Cortex of kidney (tissue), 1 donor: ENCODE measurements at places on chromosomes 7 and 10.

- no peak for DNase-seq
Measured at GRCh38 chr7:125254566-125254965, 324.9 kb upstream of the POT1 start.

GRCh38 chr7:29780346-29780745 lies 26.0 kb upstream of the WIPF3 start:
- DNase-seq, result no peak

GRCh38 chr7:40221836-40222235 lies 87.0 kb downstream of the SUGCT start:
- DNase-seq, result no peak

DNA sequence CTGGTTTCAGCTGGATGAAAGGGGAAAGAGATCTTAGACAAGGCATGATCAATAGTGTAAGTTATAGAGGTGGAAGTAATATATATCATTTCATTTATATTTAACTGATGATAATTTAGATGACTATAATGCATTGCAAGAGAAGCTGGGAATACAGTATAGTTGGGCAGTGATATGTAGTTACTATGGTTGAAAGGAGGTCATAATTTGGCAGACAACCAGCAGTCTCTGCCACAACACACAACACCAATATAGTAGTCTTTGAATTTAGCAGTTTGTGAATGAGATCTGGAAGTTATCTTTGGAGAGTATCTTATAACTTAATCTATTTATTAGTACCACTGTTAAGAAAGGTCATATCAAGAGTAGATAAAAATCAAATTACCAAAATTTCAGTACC lies 39.9 kb downstream of the TAX1BP1 start:
- DNase-seq, result no peak

GRCh38 chr10:3258394-3258793 lies 85.8 kb upstream of the PITRM1 start:
- DNase-seq, result no peak

DNA sequence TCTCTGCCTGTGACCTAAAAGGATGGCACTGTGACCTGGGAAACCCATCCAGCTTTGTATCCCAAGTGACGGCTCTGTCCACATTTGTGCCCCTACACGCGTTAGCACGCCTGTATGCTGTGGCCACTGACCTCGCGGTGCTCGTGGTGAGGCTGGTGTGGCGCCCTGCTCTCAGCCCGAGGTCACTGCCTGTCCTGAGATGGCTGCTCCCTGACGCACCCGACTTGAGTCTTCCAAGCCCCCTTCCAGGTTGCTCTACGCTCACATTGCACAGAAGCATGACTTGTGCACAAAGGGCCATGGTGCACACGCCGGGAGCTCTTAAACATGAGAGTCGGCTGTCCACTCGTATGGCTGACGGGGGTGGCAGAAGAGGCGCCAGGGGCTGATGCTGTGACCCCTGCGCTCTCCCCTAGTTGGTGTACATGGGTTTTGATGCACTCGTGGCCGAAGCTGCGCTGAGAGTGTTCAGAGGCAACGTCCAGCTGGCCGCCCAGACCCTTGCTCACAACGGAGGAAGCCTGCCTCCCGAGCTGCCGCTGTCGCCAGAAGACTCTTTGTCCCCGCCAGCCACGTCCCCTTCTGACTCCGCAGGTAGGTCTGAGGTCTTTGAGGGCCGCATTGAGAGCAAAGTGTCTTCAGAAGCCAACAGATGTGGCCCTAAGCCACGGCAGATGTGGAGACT lies 33.5 kb downstream of the WDR86 start:
- no peak for DNase-seq

GRCh38 chr7:63521-64021 lies 128.8 kb upstream of the FAM20C start:
- no peak for DNase-seq

GRCh38 chr7:139127648-139128047 lies 18.1 kb upstream of the ZC3HAV1 start:
- DNase-seq, result no peak

DNA sequence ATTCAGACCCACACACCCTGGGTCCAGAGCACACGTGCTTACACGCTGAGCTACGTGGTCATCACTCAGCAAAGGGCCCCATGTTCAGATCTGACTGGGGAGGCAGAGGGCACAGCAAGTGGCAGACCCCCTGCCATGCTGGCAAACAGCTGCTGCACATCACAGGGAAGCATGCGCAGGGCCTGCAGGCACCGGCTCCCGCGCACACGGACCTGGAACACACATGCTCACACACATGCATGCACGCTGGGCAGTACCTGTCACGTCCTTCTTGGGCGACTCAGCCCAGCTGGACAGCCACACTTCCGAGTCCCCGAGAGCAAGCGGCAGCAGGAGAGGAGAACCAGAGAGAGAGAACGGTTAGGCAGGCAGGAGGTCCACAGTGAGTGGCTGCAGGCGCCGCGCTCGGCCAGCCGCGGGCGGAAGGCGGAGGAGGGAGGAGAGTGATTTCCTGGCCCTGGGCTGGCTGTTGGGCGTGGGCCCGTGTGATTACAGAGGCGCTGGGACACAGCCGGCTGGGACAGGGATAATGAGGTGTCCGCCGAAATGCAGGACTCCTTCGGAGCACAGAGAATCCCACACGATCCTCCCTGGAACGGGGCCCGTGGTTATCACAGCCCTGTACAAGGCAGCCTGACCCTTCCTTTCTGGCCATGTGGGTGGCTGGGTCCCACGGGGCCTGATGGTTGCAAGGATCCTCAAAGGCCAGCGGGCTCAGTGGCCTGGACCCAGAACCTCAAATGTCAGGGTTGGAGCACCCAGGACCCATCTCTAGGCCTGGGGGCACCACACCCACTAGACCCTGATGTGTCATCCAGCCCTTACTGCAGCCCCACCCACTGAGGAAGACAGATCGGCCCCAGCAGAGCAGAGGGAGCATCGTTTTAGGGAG lies 175.1 kb downstream of the NEURL1 start:
- DNase-seq, result no peak

DNA sequence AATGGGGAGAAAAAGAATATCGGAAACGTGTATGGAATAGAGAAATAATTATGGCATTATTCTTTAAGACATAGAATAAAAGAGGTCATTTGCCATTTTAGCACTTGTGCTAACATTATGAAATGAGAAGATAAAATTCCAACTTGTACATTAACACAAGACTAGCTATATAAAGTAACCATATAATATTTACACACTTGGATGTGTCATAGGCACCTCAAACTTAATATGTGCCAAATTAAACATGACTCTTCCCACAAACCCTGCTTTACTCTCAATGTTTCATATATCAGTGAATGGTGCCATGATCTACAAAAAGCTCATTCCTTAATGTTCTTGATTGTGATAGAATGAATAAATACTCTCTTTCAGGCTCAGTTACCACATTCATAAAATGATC lies 4.1 kb upstream of the MINDY3 start:
- no peak for DNase-seq

DNA sequence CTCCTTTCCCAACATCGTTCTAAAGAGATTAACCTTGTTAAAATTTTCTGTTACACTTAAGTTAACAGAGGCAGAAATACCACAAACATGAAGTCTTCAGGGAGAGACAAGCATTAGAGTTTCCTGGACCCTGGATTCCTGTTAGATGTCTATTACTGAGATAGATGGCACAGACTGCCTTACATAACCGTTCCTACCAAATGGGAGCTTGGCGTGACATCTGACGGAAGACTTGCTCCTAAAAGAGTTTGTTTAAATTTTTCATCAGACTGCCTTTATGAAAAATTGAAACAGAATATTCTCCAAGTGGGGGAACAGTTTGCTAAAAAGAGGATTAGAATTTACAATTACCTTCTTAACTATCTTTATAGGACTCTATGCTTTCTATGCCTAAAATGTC lies 22.7 kb downstream of the ANK3 start:
- no peak for DNase-seq

DNA sequence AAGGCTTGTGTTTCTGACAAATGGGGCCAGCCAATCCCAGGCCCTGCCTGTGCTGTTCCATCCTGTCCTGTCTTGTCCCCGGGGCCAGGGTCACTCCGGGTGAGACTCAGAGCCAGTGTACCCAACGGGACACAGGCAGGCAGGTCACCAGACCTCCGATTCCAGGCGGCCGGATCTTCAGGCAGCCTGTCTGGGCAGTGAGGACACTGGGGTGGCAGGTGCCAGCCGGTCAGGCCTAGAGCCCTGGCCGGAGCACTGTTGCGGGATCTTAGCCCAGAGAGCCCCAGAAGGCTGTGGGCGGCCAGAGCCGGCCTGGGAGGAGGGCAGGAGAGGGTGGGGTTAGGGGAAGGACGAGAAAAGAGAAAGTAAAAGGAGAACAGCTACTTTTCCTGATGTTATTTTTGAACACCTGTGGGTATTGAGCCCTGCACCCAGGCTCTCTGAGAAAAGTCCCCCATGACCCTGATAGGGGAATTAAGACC lies 134.3 kb upstream of the TNRC18 start:
- DNase-seq, result no peak

DNA sequence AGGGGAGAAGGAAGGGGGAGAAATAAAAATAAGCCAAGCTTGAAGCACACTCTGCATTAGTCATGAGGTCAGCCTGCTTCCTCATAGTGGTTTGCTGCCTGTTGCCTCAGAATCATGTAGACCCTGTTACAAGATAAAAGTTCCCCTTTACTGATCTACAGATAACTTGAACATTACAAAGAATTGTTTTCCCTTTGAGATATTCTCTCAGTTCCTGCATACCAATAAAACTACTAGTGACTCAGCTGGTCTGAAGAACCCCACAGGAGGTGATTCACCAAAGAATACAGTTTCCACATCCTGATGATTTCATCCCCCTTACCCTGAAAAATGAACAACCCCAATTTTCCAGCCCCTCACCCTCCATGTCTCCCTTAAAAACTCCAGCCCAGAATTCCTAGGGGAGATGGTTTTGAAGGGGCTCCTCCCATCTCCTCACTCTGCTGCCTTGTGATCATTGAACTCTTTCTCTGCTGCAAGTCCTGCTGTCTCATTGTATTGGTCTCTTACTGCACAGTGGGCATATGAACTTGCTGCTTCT lies 31.5 kb upstream of the NRP1 start:
- DNase-seq, result no peak

- no peak for DNase-seq
Measured at GRCh38 chr7:31991846-31992245, 78.4 kb downstream of the PDE1C start.

GRCh38 chr10:78354101-78354500 lies 320.4 kb downstream of the RPS24 start:
- DNase-seq, result no peak

DNA sequence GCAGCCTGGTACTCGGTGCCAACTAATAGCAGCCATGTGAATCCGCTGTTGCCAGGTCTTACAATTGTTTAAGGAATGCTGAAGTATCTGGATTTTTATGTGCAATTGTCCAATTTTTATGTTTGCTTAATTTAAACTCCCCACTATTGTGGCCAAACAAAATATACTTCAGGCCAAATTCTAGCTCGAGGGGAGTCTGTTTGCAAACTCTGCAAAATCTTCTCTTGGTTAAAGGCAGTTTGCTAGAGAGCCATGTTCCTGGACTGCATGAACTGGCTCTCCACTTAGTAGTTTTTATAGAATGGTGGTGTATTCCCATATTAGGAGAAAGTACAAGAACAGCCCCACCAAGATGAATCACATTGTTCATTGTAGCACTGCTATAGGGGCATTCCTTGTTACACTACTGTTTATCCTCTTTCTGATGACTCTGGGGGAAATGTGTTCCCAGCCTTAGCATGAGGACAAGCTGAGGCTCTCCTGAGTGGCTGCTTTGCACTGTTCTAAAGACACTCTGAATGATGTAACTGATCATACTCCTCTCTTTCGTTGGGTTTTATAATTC lies 178.0 kb upstream of the GLI3 start:
- DNase-seq, result no peak

GRCh38 chr10:50527442-50528043 lies 96.2 kb downstream of the SGMS1 start:
- no peak for DNase-seq

DNA sequence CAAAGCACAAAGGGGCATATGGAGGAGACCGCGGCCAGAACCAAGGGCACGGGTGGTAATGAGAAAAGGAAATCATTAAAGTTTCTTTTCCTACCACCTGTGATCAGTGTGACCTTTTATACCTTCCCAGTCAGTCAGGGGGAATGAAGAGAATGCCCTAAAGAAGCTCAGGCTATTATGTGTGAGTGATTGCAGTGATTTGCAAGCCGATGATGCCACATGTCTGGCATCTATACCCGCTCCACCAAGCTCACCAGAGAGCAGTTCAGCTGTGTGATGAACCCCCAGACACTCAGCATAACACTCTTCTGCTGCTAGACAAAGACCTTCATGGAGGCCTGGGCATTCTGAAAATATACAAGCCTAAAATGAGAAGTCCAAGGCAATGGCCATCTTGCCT lies 106.2 kb upstream of the AGK start:
- no peak for DNase-seq

GRCh38 chr10:8047452-8048280 lies 6.8 kb upstream of the GATA3 start:
- DNase-seq, result no peak

DNA sequence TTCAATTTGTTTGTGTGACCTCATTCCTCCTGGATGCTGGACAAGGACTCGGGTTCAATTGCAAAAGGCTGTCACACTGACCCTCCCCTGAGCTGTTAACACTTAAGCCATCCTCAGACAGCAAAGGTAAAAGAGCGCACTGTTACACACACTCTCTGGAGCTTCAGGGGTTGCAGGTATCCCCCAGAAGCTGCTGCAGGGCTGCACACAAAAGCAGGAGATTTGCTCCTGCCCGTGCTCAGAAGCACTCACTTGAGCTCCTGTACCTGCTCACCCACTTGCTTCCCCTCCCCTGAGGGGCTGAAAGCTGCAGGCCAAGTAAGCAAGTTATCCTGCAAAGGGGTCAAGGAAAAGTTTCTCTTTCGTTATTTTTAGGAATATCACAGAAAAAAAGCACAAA lies 886.2 kb upstream of the ZWINT start:
- DNase-seq, result no peak

DNA sequence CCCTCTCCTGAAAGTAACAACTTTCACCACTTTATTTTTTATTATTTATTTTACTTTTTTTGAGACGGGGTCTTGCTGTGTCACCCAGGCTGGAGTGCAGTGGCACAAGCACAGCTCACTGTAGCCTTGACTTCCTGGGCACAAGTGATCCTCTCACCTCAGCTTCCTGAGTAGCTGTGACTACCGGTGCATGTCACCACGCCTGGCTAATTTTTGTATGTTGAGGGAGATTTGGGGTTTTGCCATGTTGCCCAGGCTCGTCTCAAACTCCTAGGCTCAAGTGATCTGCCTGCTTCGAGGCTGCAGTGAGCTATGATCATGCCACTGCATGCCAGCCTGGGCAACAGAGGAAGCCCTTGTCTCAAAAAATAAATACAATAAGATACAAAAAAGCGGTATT lies 14.9 kb upstream of the SLIT1 start:
- DNase-seq, result no peak
